Fibroblast of mammary gland (primary cell): ENCODE measurements at places on chromosomes 1 and 21.
A peak's percentile ranks its signal among the peaks of the same experiment; 100 is the strongest.

- DNase-seq, result no peak
These were observed 74.7 kb downstream of the RUNX1 start for GRCh38 chr21:34974162-34974981.

GRCh38 chr1:187848321-187848720 lies 1019.6 kb downstream of the PLA2G4A start:
- DNase-seq, result no peak

- DNase-seq, result peak; percentile 25
These were observed 259.8 kb upstream of the CAMK1G start for GRCh38 chr1:209323743-209324142.

- DNase-seq, result no peak
These were observed 738.4 kb downstream of the MATN1 start for GRCh38 chr1:29984862-29985605.

DNA sequence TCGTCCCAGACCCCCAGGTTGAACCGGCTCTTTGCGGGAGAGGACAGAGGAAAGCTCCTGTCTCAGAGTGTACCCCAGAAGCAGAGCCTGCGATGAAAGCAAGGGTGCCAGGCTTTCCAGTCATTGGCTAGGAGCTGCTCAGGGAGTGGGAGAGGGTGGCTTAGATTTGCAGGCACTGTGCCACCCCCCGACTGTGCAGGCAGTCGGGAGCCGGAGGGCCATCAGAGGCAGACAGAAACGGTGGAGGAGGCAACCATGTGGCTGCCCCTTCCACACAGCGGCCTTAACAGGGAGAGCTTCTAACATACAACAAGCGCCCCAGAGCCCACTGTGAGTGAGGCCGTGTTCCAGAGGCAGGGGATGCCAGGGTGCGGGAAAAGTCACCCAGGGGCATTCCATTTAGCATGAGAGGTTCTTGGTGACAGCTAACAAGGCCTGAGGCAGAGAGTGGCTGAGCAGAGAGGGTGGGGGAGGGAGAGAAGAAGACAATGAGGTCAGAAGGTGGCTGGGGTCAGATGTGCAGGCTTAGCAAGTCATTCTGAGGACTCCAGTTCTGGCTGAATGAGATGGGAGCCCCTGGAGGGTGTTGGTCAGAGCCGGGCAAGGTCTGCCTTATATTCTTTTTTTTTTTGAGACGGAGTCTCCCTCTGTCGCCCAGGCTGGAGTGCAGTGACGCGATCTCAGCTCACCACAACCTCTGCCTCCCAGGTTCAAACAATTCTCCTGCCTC lies 9.5 kb upstream of the C1orf167 start:
- DNase-seq, result no peak

GRCh38 chr1:245319094-245319493 lies 164.3 kb downstream of the KIF26B start:
- no peak for DNase-seq

GRCh38 chr1:18528616-18529015 lies 47.9 kb downstream of the KLHDC7A start:
- DNase-seq, result no peak

GRCh38 chr21:15204140-15204969 lies 139.6 kb upstream of the NRIP1 start:
- DNase-seq, result no peak
